Activated CD4-positive, alpha-beta memory T cell treated with anti-CD3 and anti-CD28 coated beads, Interleukin-2, amount 10 ng/mL, durations not matched to agents 7 days and 5 days (primary cell): ENCODE measurements at places on chromosomes 2 and 18.

DNA sequence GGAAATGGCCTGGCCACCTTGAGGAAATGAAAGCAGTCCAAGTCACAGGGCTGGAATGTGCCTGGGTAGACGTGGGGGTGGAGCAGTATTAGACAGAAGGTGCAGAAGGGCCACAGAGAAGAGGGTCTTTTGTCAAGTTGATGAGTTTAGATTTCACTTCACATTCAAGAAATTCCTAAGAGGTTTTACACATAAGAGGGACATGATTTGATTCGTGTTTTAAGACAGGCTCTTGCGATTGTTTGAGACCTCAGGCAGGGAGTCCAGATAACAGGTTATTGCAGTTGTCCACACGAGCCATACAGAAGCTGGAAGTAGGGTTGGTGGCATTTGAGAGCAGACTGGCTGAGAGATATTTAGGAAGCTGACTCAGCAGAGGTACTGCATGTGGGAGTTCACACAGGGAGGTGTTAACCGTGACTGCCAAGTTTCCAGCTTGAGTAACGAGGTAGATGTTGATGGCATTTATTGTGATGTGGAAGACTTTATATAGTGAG is 64.6 kb downstream of the NEB start:
- DNase-seq, result no peak

GRCh38 chr2:177625744-177626650 is 233.4 kb downstream of the AGPS start:
- no peak for DNase-seq

DNA sequence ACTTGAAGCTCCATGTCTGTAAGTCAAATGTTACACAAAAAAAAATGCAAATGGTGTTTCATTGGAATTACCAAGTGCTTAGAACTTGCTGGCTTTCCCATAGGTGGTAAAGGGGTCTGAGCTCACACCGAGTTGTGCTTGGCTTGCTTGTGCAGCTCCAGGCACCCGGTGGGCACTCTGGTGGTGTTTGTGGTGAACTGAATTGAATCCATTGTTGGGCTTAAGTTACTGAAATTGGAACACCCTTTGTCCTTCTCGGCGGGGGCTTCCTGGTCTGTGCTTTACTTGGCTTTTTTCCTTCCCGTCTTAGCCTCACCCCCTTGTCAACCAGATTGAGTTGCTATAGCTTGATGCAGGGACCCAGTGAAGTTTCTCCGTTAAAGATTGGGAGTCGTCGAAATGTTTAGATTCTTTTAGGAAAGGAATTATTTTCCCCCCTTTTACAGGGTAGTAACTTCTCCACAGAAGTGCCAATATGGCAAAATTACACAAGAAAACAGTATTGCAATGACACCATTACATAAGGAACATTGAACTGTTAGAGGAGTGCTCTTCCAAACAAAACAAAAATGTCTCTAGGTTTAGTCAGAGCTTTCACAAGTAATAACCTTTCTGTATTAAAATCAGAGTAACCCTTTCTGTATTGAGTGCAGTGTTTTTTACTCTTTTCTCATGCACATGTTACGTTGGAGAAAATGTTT is 97.9 kb upstream of the IL1R2 start:
- DNase-seq, result no peak

DNA sequence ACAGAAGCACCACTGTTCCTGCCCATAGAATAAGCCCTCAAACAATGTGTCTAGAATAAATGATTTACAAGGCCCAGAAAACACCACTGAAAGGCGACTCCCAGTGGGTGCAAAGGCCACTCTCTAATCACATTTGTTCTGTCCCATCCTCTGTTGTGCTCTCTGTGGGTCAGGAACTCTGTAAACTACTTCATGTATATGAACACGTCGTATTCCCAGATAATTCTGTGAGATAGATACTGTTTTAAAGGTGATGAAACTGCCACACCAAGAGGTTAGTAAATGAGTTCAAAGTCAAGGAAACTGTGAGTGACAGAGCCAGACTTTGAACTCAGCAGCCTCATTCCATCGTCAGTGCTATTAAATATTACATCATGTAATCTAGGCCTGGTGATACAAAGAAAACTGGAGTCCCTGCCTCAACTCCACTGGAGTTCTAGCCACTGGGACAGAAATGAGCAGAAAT is 269.7 kb upstream of the DCC start:
- no peak for DNase-seq

- DNase-seq, result no peak
These were observed 58.7 kb downstream of the B3GNT2 start for GRCh38 chr2:62254424-62255266.

GRCh38 chr2:158990397-158991214 is 22.2 kb downstream of the TANC1 start:
- DNase-seq, result no peak
